ENCODE measurements at places on chromosomes 13 and 19.

- DNase-seq = no peak
Observed at GRCh38 chr13:67769987-67770341, 539.8 kb upstream of the PCDH9 start.

GRCh38 chr13:73228546-73228945 lies 169.7 kb downstream of the KLF5 start:
- DNase-seq = peak; percentile 38

- DNase-seq = no peak
Observed at GRCh38 chr13:98307463-98308085, 130.5 kb upstream of the RNF113B start.

DNA sequence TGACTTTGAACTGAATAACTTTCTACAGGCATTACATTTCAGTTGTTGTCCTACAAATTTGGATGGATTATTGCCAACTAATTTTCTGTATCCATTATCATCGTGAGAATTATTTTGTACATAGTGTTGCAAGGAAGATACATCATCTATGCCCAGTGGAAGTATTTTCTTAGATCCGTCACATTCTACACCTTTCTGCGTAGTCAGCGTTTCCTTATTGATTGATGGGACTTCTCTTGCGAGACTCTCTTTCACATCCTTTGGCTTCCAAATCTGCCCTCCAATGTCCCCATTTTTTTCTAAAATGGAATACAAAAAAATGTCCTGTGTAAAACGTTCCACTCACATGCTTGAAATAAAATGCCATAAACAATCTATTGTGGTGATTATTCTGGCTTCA lies 9.2 kb downstream of the ZIM3 start:
- DNase-seq = no peak

GRCh38 chr19:14916848-14917247 lies 24.4 kb upstream of the OR7C2 start:
- DNase-seq = no peak

DNA sequence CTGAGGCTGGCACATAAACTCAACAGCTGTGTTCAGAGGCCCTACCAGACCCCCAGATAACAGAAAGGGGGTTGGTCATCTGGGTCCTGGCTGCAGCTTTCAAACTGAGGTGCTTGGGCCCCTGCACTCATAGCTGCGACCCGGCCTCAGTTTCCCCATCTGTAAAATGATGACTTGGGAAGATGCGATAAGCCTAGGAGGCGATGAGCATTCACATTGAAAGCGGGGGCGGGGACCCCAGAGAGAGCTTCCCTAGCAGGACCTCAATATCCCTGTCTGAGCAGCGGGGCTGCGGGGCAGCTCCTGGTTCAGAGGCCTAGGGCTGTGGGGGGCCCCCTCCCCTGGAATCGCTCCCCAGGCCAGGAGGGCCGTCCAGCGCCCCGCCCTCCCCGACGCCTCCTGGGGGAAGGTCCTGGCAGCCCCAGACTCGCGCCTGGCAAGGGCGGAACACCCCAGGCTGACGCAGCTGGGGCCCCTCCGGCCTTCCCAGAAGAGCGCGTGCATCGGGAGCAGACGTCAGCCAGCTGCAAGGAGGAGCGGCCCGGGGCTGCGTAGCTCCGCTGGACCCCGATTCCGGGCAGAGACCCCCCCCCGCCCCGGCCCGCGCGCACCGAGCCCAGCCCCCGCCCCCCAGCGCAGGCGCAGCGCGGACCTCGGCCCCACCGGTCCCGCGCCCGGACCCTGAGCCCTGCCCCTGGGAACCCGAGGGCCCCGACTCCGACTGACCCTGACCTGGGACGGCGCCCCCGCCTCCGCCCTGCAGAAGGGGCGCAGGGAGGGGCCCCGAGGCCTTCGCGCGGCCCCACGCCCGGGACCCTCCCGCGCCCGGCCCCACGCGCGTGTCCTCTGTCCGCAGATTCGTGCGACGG lies 3.5 kb downstream of the FSTL3 start:
- DNase-seq = peak; percentile 28

GRCh38 chr19:11639245-11639601 lies 41.9 kb downstream of the ZNF627 start:
- DNase-seq = no peak

DNA sequence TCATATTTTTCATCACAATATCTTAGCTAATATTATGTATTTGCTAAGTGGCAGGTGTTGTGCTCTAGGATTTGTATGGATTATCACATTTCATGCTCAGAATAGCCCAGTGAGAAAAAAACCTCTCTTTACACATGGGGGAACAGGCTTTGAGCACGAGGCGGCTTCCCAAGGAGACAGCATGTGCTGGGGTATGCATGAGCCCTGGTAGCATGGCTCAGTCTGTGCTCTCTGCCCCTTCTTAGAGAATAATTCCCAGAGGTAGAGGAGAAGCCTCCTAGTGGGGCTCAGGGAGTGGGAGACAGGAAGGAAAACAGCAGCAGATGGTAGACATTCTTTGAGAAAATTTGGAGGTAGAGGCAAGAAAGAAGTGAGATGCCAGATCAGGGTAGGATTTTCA lies 31.6 kb downstream of the RNASEH2B start:
- no peak for DNase-seq

DNA sequence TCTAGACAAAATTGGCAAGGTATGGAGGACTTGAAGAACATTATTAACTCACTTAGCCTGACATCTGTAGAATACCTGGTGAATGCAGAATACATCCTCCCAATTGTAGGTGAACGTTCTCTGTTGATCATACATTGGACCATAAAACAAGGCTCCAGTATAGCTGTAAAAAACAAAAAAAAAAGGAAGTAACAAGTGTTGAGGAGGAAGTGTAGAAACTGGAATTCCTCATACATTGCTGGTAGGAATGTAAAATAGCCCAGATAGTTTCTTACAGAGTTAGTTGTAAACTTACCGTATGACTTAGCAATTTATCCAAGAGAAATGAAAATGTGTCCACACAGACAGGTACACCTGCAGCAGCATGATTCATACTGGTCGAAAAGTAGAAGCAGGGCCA lies 44.8 kb downstream of the TSSK6 start:
- DNase-seq = no peak

DNA sequence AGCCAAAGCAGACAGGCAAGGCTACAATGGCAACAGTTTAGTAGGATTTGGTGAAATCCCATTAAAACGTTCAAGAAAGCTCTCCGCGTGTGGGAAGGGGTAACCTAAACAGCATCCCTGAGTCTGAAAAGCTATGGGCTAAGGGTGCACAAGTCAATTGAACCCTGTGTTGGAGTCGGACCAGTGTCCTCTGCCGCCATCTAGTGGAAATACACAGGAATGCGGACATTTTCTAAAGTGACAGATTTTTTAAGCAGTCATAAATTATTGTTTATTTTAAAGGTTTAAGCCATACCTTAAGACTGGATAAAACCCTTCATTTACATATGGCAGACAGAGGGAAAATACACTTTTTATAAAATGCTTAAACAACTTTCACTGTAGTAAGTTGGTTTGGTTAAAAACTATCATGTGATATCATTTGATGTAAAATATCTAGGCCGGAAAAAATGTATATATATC lies 26.5 kb upstream of the LSM14A start:
- DNase-seq = peak; percentile 60

- DNase-seq = no peak
Observed at GRCh38 chr19:16200038-16201010, 2.6 kb downstream of the AP1M1 start.

GRCh38 chr13:78241278-78241919 lies 322.8 kb upstream of the EDNRB start:
- DNase-seq = no peak

- DNase-seq = no peak
Observed at GRCh38 chr19:51430221-51430620, 12.8 kb upstream of the SIGLEC10 start.

- no peak for DNase-seq
Observed at GRCh38 chr19:2549701-2550191, 73.8 kb downstream of the GADD45B start.

- DNase-seq = no peak
Observed at GRCh38 chr13:26952551-26953143, 192.1 kb upstream of the GPR12 start.

DNA sequence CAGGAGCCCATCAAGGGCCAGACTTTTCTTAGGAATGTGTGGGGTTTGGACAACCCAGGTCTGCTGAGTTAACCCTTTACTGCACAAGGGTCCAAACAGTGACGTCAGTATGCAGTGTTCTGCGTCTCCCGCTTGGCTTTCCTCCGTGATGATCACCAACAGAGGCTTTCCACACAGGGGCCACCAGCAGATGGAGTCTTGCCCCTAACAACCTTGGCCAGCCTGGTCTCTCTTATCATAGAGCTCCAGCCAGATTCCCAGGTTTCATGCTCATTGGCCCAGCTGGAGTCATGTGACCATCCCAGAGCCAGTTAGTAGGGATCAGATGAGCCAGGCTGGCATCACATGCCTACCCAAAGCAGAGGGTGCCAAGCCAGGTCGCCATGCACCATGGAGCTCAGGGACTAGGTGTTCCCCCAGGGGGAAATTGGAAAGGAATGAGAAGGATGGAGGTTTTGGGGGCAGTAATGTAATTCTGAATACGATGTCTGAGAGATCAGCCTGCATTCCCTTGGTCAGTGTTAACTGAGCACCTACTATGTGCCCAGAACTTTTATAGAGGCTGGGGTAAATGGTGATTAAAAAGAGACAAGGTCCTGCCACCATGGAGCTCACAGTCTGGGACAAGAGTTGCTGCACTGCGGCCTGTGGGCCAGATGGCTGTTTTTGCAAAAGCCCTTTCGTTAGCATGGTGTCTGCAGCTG lies 61.2 kb downstream of the MYH14 start:
- no peak for DNase-seq

- no peak for DNase-seq
Observed at GRCh38 chr19:56829596-56829995, 10.9 kb downstream of the PEG3 start.

DNA sequence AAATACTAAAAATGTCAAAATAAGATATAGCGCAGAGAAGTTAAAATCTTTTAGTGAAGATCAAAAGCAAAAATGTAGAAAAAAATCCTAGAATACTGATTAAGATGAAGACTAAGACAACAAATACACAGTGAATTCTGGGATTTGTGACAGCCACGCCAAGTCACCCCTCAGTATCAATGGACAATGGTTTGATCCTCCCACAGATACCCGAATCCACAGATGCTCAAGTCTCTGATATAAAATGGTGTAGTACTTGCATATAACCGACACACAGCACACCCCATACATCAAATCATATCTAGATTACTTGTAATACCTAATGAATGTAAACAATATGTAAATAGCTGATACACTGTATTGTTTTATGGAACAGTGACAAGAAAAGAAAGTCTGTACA lies 5.9 kb downstream of the MIPEP start:
- no peak for DNase-seq

GRCh38 chr13:80441968-80442367 lies 101.0 kb upstream of the SPRY2 start:
- no peak for DNase-seq

GRCh38 chr19:651991-652390 lies 11.0 kb downstream of the RNF126 start:
- no peak for DNase-seq

DNA sequence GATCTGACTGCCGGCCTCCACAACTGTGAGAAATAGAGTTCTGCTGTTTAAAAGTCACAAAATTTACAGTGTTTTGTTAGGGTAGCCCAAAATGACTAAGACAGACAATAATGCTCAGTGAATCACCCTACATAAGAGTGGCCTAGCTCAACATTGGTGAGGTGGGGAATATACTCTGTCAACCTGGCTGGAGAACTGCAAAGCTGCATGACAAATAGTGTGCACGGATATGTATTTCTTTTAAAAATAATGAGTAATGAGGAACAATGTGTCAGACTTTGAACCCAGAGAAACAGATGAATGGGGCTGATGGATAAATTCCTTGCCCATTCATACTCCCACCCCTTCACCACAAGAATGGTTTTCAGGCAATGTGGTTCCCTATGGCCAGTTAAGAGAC lies 372.4 kb downstream of the SUCLA2 start:
- DNase-seq = no peak

DNA sequence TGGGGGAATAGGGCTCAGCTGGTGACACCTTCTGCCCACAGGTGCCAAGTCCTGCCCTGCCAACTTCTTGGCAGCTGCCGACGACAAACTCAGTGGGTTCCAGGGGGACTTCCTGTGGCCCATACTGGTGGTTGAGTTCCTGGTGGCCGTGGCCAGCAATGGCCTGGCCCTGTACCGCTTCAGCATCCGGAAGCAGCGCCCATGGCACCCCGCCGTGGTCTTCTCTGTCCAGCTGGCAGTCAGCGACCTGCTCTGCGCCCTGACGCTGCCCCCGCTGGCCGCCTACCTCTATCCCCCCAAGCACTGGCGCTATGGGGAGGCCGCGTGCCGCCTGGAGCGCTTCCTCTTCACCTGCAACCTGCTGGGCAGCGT lies 2.1 kb downstream of the P2RY11 start:
- no peak for DNase-seq

DNA sequence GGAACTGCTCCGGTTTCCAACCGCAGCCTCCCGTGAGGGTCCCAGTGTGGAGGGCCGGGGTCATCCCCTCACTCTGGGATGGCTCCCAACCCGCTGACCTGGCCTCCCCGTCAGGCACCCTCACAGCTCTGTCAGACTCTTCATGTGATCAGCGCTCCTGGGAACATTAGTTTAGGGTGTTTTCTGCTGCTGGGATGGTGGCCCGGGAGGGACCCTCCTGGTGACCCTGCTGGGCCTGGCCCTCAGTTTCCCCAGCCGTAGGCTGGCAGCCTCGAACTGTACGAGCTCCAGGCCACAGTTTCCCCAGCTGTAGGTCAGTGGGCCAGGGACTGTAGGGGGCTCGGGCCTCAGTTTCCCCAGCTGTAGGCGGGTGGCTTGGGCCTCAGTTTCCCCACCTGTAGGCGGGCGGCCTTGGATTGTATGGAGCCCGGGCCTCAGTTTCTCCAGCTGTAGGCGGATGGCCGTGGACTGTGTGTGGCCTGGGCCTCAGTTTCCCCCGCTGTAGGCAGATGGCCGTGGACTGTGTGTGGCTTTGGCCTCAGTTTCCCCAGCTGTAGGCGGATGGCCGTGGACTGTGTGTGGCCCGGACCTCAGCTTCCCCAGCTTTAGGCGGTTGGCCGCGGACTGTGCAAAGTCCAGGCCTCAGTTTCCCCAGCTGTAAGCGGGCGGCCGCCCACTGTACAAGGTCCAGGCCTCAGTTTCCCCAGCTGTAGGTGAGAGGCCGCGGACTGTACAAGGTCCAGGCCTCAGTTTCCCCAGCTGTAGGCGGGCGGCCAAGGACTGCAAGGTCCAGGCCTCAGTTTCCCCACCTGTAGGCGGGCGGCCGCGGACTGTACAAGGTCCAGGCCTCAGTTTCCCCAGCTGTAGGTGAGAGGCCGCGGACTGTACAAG lies 1.3 kb upstream of the PTBP1 start:
- no peak for DNase-seq

Data from CD4-positive, alpha-beta memory T cell (primary cell).